NCI-H1417 treated with DMSO at 0.1 percent for 48 hours (cell line): ENCODE measurements at places on chromosomes 7 and 10.

- no peak for DNase-seq
Measured at GRCh38 chr7:158582089-158582456, 5.5 kb downstream of the PTPRN2 start.

GRCh38 chr10:127418536-127419168, 130.5 kb upstream of the NPS start:
- DNase-seq = no peak

DNA sequence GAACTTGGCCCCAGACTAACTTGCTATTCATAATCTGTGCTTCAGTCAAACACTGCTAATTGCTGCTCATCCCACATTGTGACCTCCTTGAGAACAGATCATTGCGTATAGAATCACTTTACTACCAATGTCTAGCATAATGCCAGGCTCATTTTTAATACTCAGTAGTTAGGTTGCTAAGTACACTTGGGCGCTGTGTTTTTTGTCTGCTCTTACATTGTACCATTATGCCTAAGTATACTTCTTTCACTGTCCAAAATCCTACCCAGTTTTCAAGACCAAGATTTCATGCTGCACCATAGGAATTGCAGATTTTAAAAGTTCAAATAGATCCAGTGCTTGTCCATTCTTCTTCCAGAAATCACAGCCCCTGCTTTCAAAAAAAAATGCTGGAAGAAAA, 32.8 kb upstream of the TMEM106B start:
- no peak for DNase-seq

DNA sequence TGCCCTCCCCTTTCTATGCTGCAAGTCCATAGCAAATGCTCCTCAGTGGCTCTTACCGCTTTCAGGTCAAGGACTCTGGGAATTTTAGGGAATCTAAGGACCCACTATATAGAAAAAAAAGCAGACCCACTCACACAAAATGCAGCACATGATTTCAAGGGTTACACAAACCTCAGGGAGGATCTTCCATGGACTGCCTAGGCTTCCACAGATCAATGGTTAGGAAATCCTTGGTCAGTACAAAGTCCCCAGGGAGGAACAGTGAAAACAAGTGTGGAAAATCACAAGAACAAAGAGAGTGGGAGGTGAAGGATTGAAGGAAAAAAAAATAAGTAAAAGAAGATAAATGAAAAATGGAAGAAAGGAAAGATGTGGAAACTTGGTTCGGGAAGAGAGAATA, 188.4 kb downstream of the AHR start:
- no peak for DNase-seq

DNA sequence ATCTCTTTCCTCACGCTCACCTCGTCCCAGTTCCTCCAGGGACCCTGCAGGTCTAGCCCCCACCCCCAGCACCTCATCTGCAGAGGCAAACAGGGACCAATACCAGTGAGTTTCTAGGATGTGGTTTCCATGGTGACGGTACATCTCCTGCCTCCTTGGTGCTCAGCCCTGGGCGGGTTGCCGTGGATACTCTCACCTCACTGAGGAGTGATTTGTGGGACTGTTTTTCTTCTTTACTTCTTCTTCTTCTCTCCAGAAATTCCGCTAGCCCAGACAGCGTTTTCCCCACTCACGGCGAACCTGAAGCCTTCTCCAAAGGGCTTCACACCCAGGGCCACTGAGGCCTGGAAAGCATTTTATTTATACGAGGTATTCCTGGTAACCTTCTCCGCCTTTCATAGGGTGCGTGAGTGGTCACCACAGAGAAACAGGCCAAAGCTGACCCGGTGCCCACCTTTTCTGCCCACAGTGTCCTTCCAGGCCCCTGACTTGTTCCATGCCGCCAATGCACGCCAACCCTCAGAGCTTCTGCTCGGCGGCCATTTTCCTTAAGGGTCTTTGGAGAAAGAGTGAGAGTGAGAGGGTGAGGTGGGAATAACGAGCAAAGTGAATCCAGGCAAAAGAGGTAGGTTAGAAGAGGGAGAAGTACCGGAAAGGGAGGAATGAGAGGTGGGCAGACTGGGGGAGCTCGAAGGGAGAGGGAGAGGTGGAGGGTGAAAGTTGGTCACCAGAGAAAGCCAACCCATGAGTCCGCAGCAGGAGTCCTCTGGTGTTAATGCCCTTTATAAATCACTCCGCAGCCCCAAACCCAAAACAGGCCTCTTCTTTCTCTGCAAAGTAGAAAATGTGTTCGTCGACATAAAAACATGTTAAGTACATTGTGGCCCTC, 15.5 kb downstream of the FAM241B start:
- no peak for DNase-seq
